ENCODE measurements at places on chromosomes 6 and 20. TPM values are rescaled to one million over a fixed set of nuclear protein-coding genes. Genes with fewer than 3 reads are reported as not detected.

The ADGRG6 gene
- total RNA-seq, result 43.6 TPM

The LST1 gene
- 0.32 TPM for total RNA-seq

The MCHR2 gene
- not detected for total RNA-seq

The DZANK1 gene
- total RNA-seq, result 0.49 TPM

The OPRM1 gene
- not detected for total RNA-seq

The TSPO2 gene
- total RNA-seq, result not detected

The EDN1 gene
- 486 TPM for total RNA-seq

The CST11 gene
- not detected for total RNA-seq

The SOX18 gene
- total RNA-seq, result 43.9 TPM

The PSMF1 gene
- 35.8 TPM for total RNA-seq

The RAET1G gene
- total RNA-seq, result 0.65 TPM
